ENCODE measurements at places on chromosomes 5 and 9. TPM values are rescaled to one million over a fixed set of nuclear protein-coding genes. Genes with fewer than 3 reads are reported as not detected.

The SPINK7 gene
- total RNA-seq, result not detected

The ZCCHC7 gene
- 27.2 TPM for total RNA-seq

The SPEF2 gene
- 9.0 TPM for total RNA-seq

The DEPDC1B gene
- not detected for total RNA-seq

The SLC34A1 gene
- total RNA-seq, result not detected

The S100Z gene
- total RNA-seq, result not detected

The SLIT3 gene
- total RNA-seq, result 31.6 TPM

The TMEM174 gene
- total RNA-seq, result not detected

The PHYHD1 gene
- total RNA-seq, result 41.8 TPM

The PRUNE2 gene
- total RNA-seq, result 7.9 TPM

The DRD1 gene
- 0.10 TPM for total RNA-seq

The ADCY2 gene
- total RNA-seq, result 9.0 TPM

The SHB gene
- total RNA-seq, result 7.7 TPM

The ITGA1 gene
- total RNA-seq, result 16.7 TPM

The TLX3 gene
- not detected for total RNA-seq

The PCDHA4 gene
- 2.7 TPM for total RNA-seq

The NRARP gene
- total RNA-seq, result 4.6 TPM

The FOXD4L4 gene
- not detected for total RNA-seq

The RNF208 gene
- 3.4 TPM for total RNA-seq
